ENCODE measurements at places on chromosomes 7 and 10. TPM values are rescaled to one million over a fixed set of nuclear protein-coding genes. Genes with fewer than 3 reads are reported as not detected.

DNA sequence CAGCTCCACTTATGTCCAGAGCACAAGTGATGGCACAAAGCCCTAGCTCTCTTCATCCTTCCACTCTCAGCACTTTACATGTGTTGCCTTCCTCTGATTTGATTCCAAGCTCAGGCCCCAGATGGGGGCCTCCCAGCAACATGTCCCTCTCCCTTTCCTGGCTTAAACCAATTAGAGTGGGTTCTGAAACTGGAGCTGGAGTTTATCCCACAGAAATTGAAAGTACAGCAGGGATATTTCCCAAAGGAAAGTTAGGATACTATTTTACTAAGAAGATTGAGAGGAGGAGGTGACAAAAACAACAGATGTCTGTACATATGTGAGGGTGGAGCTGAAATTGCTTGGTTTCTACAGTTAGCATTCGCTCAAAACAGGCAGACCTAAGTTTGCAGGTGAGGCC is 724.6 kb downstream of the AUTS2 start:
- DNase-seq, result no peak

- DNase-seq, result no peak
These were observed 3.5 kb downstream of the SCART1 start for GRCh38 chr10:133457100-133457841.

DNA sequence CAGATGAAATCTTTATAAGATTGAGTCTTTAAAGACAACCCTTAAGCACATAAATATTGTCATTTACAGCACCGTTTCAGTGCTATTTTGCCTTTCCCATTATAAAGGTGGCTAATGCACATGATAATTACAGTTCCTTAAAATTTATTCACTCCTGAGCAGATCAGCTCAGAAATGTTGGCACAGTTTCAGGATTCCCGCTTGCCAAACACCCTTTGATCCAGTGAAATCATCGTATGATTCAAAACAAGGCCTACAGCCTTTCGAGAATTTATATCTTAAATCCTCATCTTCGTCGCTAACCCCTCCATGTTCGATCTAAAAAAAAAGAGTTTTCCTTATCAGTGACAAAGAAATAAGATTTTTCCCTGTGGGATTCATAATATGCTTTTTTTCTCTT is 14.1 kb upstream of the SOSTDC1 start:
- DNase-seq, result no peak

- DNase-seq, result no peak
These were observed 215.9 kb upstream of the MKLN1 start for GRCh38 chr7:131111792-131112191.

- no peak for DNase-seq
These were observed 868.1 kb upstream of the AUTS2 start for GRCh38 chr7:68730194-68730593.

DNA sequence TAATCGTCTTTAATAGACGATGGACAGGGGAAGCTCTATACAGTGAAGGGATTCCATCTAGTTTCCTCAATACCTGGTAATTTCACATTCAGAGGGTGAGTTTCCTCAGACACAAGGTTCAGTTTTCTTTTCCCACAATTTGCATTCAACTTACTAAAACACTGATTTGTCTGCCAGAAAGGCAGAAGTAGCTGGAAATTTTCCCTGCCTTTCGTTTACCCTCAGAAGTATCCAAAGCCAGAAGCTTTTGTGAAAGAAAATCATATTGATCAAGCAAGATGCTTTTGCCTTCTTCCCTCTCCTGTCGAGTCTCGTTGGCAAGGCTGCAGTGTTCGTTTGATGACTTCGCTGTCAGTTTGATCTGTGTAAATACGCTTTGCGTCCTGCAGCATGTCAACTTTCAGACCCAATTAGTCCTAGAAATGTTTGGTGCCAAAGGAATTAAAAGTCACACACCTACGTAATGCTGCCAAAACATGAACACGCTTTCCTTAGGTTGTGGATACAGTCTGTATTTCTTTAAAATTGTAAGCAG is 631.9 kb upstream of the FOXK1 start:
- no peak for DNase-seq

GRCh38 chr7:125241548-125241947 is 311.9 kb upstream of the POT1 start:
- no peak for DNase-seq

DNA sequence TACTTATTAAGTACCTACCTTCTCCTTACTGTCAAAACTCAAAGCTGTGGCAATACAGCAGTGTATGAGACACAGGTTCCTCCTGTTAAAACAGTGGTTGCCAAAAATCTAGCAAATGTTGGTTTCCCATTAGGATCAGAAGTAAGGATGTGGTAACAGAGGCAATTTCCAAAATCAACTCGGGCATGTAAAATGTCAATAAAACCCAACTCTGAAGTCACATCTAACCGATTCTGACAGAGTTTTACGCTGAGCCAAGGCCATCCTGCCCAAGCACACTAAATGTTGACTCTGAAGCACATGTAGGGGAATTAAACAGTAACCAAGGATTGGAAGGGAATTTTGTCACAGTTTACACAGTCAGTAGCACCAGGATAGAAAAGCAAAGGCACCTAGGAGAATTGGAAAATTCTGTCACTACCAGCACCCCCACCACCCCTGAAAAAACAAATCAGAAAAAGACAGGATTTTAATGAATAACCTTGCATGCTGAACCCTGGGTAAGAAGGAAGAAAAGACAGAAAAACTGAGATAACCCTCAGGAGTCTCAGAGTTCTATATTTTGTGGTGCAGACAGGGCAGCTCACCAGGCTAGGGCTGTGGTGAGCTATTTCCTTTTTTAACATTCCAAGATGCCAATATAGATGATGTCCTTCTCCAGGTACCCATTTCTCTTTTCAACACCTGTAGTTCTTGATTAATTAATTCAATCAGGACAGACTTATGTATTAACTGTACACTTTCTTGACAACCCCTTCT is 119.5 kb downstream of the DOCK4 start:
- no peak for DNase-seq

CALML3 gene
- not detected for total RNA-seq

TPST1 gene
- total RNA-seq, result 1.4 TPM

GRM8 gene
- not detected for total RNA-seq

PON1 gene
- 0.46 TPM for total RNA-seq

Measured in activated T-cell treated with anti-CD3 and anti-CD28 coated beads, Interleukin-2, amount 50 U/mL, for 4 hours (primary cell).